ENCODE measurements at places on chromosomes 16 and 17.
A peak's percentile ranks its signal among the peaks of the same experiment; 100 is the strongest.

DNA sequence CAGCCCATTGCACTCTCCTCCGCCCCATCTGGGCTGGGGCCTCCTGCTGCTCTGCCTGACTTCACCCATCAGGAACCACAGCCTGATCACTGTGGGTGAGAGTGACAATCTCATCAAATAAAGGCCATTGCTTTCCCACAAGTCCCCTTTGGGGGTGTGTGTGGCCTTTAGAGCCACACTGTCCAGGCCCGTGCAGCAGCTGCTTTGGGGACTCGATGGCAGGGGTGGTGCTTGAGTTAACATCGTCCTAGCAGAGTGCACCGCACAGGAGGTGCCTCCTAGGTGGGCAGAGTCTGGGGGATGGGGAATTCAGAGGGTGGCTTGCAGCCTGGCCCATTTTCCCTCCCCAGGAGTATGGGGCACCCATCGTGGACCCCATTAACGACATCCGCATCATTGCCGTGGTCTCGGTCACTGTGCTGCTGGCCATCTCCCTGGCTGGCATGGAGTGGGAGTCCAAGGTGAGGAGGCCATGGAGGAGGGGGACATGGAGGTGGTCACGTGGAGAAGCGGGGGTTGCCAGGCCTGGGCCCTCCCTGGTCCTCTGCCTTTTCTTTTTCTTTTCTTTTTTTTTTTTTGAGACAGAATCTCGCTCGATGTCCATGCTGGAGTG lies 5.4 kb downstream of the SLC12A3 start:
- DNase-seq, result no peak

DNA sequence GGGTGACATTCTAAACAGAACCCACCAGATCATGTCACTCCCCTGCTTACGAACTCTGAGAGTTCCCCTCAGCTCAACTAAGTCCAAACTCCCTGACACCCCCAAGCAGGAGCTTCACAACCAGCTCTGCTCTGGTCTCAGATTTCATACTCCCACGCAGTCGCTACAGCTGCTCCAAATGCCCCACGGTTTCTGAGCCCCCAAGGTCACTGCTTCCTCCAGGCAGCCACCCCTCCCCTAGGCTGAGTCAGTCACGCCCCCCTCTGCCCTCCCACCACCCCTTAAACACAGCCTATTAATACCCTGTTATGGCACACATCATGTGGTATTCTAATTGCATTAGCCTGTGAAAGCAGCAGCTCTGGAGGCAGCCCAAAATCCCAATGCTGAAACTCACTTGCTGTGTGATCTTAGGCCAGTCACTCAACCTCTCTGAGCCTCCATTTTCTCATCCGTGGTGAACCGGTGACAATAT lies 51.5 kb downstream of the GSG1L start:
- peak; percentile 43 for DNase-seq

GRCh38 chr17:14336418-14336817 lies 35.5 kb downstream of the HS3ST3B1 start:
- DNase-seq, result no peak

GRCh38 chr16:55949518-55949917 lies 74.3 kb upstream of the CES5A start:
- no peak for DNase-seq

DNA sequence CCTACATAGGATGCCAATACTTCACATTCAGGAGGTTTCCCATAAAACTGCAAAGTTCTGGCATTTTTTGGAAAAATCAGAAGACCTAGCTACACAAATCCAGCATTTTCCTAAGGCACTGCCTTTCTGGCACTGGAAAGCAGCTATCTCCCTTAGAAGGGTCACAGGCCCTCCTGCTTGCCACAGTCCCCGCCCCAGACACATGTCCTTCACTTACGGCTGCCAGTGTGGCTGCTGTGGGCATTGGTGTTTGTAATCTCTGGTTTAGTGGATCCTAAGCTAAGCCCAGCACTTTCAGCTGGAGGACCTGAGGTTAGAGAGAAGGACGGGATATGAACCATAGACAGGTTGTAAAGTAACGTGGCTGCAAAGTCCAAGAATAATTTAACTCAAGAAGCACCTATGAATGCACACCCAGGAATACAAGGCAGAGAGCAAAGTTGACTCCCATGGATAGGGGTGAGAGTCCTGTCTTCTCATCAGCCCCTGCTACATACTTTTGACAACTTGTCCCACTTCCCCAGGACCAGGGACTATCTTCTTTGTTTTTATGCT lies 100.0 kb downstream of the XYLT1 start:
- no peak for DNase-seq

DNA sequence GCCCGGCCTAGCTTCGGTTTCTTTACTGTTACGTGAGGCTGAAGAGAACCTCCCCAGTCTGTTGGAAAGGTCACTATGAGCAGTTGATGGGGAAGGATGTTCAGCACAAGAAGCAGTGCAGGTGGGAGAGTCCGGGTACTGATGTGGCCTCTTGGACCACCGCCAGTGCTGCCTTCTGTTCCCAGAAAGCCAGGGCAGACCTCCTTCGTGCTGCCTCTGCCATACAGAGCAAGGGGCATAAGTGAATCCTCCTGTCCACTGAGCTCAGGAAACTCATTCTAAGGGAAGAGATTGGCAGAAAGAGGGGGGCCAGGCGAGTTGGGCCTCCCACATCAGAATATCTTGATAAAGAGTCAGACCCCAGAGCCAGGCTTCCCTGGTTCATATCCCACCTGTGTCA lies 3.7 kb downstream of the PPP4C start:
- no peak for DNase-seq

DNA sequence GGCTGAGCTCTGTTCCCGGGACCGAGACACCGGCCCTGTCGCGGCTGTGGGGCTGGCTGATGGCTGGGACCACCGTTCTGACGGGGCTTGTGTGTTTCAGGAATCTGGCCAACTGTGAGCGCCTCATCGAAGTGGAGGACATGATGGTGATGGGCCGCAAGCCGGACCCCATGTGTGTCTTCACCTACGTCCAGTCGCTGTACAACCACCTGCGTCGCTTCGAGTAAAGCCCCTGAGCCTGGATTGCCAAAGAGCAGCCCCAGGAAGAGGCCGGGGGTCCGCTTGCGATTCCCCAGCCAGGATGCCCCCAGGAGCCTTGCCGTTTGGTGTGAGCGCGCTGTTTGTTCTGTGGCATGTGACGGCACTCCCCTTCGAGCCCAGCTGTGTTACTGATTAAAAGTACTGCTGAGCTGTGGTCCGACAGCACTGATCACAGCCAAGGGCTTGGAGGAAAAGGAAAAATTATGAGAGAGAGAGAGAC lies 23.0 kb downstream of the SMTNL2 start:
- no peak for DNase-seq

DNA sequence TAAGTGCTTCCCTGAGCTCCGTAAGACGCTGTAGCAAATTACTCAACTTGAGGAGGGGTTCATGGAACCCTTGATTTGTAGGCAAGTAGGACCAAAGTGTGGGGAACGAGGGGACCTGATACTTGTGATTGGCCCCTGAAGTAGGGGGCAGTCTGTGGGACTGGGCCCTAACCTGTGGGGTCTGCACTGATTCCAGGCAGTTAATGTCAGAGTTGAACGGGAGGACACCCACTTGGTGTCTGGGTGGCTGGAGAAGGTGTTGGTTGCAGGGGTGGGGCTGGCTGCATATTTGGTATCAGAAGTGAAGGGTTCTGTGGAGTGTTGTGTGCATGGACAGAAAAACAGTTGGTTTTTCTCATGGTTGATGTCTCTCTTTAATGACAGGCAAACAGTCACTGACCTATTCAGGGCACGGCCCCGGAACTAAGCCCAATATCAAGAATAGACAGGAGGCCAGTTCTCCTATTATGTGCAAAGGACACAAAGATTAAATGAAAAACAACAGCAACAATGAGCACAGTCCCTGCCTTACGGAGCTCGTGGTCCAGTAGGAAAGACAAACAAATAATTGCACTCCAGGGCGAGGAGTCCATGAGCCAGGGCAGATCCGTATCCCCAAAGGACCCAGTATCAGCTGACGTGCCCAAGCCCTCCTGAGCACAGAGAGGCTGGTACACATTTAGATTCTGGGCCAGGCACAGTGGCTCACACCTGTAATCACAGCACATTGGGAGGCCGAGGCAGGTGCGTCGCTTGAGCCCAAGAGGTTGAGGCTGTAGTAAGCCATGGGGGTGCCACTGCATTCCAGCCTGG lies 19.2 kb downstream of the MXRA7 start:
- no peak for DNase-seq

DNA sequence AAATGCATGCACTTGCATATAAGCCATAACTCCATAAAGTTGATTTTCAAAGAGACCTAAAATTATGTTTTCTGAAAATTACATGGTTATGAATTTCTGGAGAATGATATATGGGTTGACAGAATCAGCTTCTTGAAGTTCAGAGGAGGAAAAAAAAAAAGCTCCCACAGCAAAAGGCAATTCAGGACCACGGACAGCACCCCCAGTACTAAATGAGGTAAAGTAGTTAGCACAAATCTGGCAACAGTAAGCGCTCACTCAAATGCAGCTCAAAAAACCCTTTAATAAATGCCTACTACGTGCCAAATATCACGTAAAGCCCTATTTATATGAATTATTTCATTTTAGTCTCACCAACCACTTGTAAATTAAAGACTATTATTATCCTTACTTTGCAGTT lies 135.2 kb downstream of the SHISA9 start:
- no peak for DNase-seq

DNA sequence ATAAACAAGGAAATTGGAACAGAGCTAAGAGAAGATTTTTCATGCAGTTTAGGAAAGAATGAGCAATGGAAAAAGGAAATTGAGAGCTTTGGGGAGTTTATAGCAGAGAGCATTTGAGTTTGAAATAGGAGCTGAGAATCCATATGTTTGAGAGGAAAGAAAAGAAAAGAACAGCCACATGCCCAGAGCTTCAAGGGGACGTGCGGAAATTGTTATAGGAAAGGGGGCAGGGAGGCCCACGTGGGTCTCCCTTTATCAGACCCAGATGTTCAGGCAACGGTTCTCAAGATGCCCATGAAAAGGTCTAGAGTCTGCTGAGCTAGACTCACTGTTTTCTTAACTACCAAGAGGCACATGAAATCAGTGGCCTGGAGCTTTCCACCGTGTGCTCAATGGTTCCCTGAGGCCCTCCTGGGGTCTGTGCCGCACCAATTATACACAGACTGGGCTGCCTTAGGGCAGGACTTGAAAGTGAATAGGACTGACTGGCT lies 31.2 kb downstream of the CHD9 start:
- no peak for DNase-seq

DNA sequence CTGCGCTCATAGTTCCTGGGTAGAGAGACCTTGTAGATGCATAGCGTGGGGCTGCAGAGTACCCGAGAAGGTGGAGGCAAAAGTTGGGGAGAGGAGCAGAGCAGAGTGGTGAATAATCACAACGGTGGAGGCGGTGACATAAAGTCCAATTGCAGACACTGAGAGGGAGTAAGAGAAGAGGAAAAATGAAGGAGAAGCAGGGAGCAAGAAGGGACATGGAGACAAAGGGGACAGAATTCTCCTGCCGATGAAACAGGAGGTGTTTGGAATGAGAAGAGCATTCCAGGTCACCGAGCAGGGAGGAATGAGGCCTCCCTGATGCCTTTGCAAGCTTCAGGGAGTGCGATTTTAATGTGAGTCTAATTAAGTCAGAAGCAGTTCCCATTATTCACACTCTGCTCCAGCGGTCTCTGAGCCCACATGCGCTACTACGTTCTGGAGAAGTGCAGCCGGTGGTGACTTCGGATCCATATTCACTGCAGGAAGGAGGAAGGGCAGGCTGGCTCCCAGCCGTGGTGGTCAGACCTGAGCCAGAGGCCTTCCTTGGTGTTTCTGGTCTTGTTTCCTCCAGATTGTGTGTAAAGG lies 108.0 kb upstream of the DNAH9 start:
- no peak for DNase-seq

GRCh38 chr16:30972872-30973271 lies 12.1 kb upstream of the HSD3B7 start:
- DNase-seq, result no peak

- DNase-seq, result no peak
Observed at GRCh38 chr16:54475019-54475601, 188.5 kb upstream of the IRX3 start.

GRCh38 chr17:1577583-1578013 lies 15.0 kb upstream of the PITPNA start:
- no peak for DNase-seq

GRCh38 chr17:59105852-59106462 lies 723 bp downstream of the TRIM37 start:
- peak; percentile 64 for DNase-seq

DNA sequence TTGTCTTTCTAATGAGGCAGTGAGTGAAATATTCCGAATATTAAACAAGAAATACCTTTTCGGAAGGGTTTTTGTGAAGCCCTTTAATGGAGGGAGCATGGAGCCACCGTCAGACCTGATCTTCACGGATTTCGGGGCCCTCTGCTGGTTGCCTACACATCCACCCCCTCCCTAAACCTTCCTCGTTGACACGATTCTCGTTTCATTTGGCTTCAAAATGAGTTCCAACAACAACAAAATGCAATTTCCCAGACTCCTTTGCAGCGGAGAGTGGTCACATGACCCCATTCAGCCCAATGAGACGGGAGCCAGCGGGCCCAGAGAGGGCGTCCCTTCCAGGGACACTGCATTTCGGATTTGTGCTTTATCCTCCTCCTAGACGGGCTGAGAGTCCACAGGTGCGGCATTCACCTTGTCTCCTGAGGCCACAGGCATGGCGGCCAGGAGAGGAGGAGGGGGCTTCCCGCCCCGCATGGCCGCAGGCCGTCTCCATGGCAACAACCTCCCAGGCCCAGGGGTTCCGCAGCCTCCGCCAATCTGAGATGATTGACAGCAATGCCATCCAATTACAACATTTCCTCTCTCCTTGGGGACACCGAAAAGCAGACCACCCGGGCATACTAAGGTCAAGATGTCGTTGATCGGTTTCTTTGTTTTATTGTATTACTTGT lies 259.8 kb downstream of the C16orf95 start:
- DNase-seq, result no peak

DNA sequence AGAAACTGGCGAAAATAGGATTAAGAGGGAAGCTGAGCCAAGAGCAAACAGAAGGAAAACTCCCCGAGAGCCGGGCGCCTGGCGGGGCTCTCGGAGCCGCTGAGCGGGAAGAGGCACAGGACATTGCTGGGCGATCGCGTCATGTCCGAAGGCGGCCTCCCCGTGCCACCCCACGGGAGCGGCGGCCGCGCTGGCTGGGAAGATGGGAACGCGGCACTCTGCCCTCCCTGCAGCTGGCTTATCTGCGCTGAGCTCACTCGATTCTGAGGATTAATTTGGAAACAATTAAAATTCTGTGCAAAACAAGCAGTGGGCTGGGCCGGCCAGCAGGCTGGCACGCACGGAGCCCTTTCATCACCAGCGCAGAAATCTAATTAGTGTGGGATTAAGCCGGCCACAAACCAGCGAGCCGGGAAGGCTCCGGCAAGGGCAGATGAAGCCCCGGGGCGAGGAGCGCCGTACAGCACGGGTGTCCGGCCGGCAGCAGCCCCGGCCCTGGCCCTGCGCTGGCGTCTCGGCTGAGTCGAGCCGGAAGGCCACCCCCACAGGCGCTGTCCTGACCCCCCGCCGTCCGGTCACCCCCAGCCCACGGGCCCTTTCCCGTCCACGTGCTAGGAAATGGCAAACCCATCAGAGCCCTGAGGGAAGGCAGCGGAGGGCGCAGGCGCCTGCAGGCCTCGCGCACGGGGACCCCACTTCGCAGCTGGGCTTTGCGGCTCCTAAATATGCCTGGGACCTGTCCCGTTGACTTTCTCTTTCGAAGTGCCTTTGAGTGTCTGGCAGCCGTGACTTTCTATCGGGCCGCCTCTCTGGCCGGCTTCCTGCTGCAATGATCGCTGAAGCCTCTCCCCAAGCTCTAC lies 37.9 kb downstream of the SOX8 start:
- no peak for DNase-seq

GRCh38 chr16:70395345-70395901 lies 43.5 kb downstream of the ST3GAL2 start:
- peak; percentile 79 for DNase-seq

- no peak for DNase-seq
Observed at GRCh38 chr17:72378414-72379390, 257.9 kb downstream of the SOX9 start.

GRCh38 chr16:72552654-72553053 lies 380.7 kb upstream of the PMFBP1 start:
- no peak for DNase-seq
